Stimulated activated CD4-positive, alpha-beta T cell treated with anti-CD3 and anti-CD28 coated beads, TNF-alpha, amount 100 ng/mL, for 48 hours (primary cell): ENCODE measurements at places on chromosomes 5 and 9.

- no peak for DNase-seq
Observed at GRCh38 chr5:55899344-55899743, 48.2 kb downstream of the IL31RA start.

DNA sequence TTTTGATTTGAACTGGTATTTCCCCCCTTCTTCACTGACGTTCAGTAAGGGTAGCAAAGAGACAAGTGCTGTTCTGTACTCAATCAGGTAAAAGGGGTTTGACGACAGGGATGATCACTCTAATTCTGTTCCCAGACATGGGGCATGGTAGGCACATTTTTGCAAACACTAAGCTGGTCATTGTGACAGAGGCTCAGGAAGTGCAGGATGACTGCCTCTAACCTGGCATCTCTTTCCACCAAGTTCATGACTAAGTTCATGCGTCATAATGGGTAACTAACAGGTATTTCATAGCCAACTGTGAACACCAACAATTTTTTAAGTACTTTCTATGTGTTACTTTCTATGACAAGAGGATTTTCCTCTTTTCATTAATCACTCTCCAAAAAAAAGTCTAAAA, 166.5 kb downstream of the MAPKAP1 start:
- DNase-seq: no peak

- DNase-seq: no peak
Observed at GRCh38 chr9:92658176-92658575, 11.8 kb downstream of the IPPK start.

- no peak for DNase-seq
Observed at GRCh38 chr5:135881244-135881643, 14.4 kb downstream of the IL9 start.

DNA sequence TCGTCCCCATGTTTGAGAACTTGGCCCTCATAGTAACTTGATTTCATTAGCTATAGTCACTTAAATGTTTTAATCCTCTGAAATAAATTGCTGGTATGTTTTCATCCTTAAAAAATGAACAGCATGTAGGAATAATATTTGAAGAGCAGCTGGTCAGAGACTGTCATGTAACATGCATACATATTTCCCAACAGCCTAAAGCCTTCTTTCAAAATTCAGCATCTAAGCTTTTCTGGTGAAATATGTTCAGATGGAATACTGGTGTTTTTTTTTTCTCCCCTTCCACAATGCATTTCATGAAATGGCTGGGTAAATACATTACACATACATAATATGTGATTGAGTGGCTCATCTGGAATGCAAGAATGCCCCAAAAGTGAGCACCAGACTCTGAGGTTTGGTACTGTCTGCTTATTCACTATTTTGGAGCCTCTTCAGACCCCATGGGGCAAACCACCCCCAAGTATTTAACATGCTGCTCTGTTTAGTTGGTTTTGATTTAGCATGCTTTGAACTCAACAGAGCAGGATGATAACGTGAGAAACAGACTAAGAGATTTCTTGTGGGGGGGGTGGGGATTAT, 94.0 kb downstream of the SMARCA2 start:
- no peak for DNase-seq

DNA sequence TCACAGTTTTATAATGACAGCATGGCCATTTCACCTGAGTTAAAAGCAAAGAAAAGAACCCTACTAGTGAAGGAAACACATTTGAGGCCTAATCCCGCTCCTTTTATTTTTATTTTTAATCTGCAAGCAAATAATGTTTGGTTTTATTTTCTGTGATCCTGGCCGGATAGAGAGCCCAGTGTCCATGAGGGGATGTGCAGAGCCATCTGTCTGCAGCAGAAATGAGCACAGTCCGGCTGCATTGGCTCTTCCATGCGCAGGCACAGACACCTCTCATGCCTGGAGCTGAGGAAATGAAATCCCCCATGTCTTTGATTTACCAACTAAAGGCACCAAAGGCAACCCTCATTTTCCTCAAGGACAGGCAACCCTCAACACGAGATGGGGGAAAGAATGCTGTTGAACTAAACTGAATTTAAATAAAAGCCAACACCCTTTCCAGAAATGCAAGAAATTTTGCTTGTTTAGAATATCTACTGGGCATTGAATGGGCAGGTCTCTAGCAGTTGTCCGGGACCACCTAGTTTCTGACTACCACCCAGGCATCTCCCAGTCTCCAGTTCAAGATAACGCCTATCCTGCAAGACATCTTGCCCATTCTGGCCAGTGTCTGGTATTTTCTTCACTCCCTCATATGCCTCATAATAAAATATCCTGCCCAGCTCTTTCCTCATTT, 47.9 kb upstream of the SEMA6A start:
- DNase-seq: no peak

DNA sequence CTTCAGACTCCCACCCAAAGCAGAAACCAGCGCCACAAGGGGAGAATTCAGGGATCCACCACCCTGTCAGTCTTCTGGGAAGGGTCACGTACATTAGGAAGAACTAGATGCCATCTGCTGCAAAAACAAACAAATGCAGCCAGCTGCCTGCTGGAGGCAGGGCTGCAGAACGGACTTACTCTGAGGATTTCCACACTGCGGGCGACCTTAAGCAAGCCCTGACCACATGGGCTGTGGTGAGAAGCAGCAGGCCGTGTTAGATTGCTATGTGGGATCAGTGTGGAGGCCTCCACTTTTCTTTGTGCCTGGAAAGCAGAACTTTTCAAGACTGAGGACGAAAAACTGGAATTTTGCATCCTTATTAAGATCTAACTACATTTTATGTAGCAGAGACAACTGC, 13.4 kb upstream of the LTC4S start:
- DNase-seq: no peak
